ENCODE measurements at places on chromosomes 2 and 18. TPM values are rescaled to one million over a fixed set of nuclear protein-coding genes. Genes with fewer than 3 reads are reported as not detected.

VWC2L gene
- 3.0 TPM for total RNA-seq

SPATA3 gene
- total RNA-seq = not detected

SH3BP4 gene
- 13.9 TPM for total RNA-seq

FABP1 gene
- not detected for total RNA-seq

SERPINB10 gene
- total RNA-seq = 3.7 TPM

REG3A gene
- not detected for total RNA-seq

SERPINE2 gene
- total RNA-seq = 61.9 TPM

INHA gene
- 1.4 TPM for total RNA-seq

FTCDNL1 gene
- total RNA-seq = 6.1 TPM

ATG9A gene
- total RNA-seq = 45.9 TPM

CELF4 gene
- total RNA-seq = 46.2 TPM

LDLRAD4 gene
- 43.9 TPM for total RNA-seq

EFEMP1 gene
- 75.2 TPM for total RNA-seq

NIF3L1 gene
- 38.9 TPM for total RNA-seq

GKN1 gene
- not detected for total RNA-seq

ITGA6 gene
- 113 TPM for total RNA-seq

EEF1B2 gene
- 211 TPM for total RNA-seq

MYOM1 gene
- 9.6 TPM for total RNA-seq

CREB1 gene
- total RNA-seq = 64.0 TPM

TBR1 gene
- 0.10 TPM for total RNA-seq

PAX3 gene
- 14.2 TPM for total RNA-seq

SKOR2 gene
- total RNA-seq = 1.3 TPM

FARSB gene
- total RNA-seq = 16.2 TPM

HADHA gene
- total RNA-seq = 117 TPM

ATP6V1B1 gene
- total RNA-seq = not detected

RAX gene
- 0.22 TPM for total RNA-seq

B3GNT7 gene
- total RNA-seq = 5.9 TPM

ADAM23 gene
- 52.1 TPM for total RNA-seq

ZBTB7C gene
- 15.7 TPM for total RNA-seq

OXER1 gene
- total RNA-seq = 0.50 TPM

FHOD3 gene
- total RNA-seq = 51.8 TPM

TMEM200C gene
- total RNA-seq = 5.2 TPM

DDX18 gene
- total RNA-seq = 55.6 TPM

NAT8 gene
- not detected for total RNA-seq

NT5C1B gene
- total RNA-seq = not detected

PIK3C3 gene
- total RNA-seq = 69.3 TPM

GKN2 gene
- not detected for total RNA-seq

CRYBA2 gene
- not detected for total RNA-seq

CERKL gene
- 5.1 TPM for total RNA-seq

ANKRD62 gene
- 0.06 TPM for total RNA-seq

PDE6D gene
- 52.5 TPM for total RNA-seq

LAMA1 gene
- 31.6 TPM for total RNA-seq

C1QL2 gene
- 0.20 TPM for total RNA-seq

IL36G gene
- 0.28 TPM for total RNA-seq

TCF7L1 gene
- total RNA-seq = 6.5 TPM

FSHR gene
- total RNA-seq = not detected

CHST9 gene
- 8.2 TPM for total RNA-seq

EVA1A gene
- 3.4 TPM for total RNA-seq

CCDC68 gene
- 38.6 TPM for total RNA-seq

Data from spinal cord (tissue), 10 donors.